ENCODE measurements at places on chromosomes 11 and 22.

GRCh38 chr11:44651535-44652155 is 75.1 kb upstream of the TSPAN18 start:
- DNase-seq = no peak

- no peak for DNase-seq
Measured at GRCh38 chr11:47400768-47401279, 7.6 kb upstream of the SLC39A13 start.

DNA sequence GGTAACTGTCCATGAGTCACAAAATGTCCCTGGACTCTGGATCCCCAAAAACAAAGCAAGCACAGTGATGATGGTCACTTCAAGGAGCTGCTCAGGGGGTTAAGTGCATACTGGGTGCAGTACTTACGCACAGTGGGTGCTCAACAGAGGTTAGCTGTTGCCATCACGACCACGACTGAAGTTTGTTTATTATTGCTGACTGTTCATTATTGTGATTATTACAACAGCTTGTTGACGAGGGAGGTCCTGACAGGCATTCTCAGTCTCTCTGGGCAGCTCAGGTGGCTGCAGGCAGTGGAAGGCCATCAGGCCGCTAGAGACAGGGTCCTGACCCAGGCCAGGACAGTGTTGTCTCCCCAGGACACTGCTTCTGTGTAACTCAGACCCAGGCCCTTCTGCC is 418.8 kb downstream of the SHANK2 start:
- DNase-seq = no peak

DNA sequence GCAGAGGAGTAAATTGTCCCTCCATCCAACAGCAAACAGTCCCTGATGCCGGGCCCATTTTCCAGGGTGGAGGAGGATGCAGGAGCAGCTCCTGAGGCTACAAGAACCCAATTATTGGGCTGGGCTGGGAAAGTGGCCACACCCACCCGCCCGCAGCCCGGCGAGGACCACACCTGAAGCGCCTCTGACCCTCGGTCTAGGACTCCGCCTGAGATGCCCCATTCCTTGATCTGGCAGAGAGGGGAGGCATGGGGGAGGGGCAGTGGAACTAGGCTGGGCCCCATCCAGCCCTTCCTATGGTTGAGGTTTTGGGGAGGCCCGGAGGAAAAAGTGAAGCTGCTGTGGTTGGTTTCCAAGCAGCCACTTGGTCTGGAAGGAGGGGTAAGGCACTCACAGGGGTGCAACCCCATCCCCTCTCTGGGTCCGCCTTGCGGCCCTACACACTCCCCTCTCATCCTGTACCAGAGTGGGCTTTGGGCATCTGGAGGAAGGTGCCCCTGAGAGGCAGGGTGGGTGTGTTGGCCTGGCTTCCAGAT is 2.4 kb upstream of the LGALS1 start:
- no peak for DNase-seq

DNA sequence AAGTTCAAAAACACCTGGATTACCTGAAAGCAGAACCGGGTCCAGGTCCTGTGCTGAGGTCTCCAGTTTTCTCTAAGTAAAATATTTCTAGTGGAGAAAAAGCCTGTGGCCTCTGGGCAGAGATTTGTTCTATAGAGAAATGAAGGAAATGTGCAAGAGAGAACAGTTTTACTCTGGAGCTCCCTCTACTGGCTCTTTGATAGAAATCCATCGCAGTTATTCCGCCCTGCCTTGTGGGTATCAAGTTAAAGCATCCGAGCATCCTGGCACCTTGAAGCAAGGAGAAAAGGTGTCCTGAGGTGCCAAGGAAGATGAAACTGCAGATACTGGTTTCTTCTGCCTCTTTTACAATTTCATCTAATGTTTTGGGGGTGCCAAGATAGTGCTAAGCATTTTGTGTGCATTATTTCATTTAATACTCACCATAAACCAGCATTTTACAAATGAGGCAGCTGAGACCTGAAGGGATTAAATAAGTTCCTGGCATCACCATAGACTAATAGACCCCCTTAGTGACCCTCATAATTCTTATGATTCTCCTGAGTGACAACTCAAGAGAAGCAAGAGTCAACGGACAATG is 113.1 kb upstream of the HSD17B12 start:
- DNase-seq = no peak

DNA sequence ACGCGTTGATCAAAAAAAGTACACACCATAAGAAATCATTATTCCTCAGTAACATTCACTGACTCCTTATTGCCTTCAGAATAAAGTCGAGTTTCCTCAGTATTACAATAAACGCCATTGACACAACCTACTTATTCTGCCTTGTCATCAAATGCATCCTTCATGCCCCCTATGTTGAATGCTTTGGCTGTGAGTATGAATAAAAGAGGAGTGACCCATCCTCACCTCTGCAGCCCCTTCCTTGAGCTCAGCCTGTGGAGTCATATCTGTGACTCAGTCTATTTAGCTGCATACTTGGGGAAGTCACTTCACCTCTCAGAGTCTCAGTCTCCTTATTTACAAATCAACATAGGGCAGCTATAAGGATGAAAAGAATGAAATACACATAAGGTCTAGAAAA is 65.1 kb downstream of the USP35 start:
- no peak for DNase-seq
